ENCODE measurements at places on chromosomes 3 and 15.
A peak's percentile ranks its signal among the peaks of the same experiment; 100 is the strongest.

GRCh38 chr3:182829761-182830405 is 36.6 kb downstream of the ATP11B start:
- no peak for DNase-seq

GRCh38 chr3:20912406-20912805 is 726.4 kb upstream of the SGO1 start:
- no peak for DNase-seq

GRCh38 chr3:188819939-188820338 is 351.8 kb upstream of the TPRG1 start:
- no peak for DNase-seq

GRCh38 chr3:119222391-119222790 is 18.3 kb downstream of the B4GALT4 start:
- no peak for DNase-seq

DNA sequence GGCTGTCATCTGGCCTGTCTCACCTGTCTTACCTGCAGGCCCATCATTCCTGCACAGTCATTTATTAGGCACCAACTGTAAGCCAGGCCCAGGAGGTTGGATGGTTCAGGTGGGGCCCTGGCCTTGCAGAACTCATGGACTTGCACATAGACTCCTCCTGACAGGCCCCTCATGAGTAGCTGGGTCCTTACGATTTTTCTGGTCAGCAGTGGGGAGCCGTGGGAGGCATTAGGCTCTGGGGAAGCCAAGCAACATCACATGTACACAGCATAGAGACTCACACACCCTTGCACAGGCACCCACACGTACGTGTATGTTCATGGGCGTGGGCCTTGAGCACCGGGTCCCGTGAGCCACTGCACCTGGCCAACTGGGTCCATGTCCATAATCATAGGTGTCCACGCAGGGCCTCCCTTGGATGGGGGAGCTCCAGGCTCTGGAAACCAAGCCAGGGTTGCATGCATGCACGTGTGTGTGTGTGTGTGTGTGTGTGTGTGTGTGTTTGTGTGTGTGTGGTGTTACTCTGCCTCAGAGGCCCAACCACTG is 20.3 kb downstream of the CISH start:
- DNase-seq = no peak

DNA sequence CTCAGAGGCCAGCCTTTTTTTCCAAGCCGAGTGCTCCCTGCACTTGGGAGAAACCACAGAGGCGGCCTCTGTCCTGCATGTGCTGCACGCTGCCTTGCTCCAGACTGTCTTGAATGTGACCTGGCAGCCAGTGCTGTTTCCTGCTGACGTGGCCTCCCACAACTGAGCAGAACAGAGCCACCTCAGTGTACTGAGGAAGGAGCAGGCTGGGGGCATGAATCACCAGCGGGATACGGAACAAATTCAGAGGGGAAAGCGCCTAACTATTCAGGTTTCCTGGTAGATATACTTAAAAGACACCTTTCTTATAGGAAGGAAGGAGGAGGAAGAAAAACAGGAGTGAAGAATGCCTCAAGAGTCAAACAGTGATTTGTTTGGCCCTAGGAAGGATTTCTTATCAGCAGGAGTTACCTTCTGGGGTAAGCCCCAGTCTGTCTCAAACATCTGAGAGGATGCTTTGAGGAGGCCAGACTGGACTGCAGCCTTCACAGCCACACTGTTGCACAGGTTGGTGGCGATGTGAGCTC is 114.0 kb downstream of the FNDC3B start:
- peak; percentile 50 for DNase-seq

Data from activated naive CD8-positive, alpha-beta T cell treated with anti-CD3 and anti-CD28 coated beads for 36 hours (primary cell).